Hepatic stellate cell (primary cell): ENCODE measurements at places on chromosomes 4 and X.

- DNase-seq = no peak
Observed at GRCh38 chrX:40073439-40074054, 24.2 kb downstream of the BCOR start.

DNA sequence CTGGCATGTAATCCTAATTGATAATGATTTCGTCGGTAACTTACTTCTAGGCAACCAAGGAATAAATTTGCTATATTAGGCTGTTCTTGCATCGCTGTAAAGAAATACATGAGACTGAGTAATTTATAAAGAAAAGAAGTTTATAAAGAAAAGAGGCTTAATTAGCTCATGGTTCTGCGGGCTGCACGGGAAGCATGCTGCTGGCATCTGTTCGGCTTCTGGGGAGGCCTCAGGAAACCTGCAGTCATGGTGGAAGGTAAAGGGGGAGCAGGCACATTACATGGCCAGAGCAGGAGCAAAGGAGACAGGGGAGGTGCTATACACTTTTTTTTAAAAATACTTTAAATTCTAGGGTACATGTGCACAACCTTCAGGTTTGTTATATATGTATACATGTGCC is 290.2 kb downstream of the STK32B start:
- DNase-seq = no peak

DNA sequence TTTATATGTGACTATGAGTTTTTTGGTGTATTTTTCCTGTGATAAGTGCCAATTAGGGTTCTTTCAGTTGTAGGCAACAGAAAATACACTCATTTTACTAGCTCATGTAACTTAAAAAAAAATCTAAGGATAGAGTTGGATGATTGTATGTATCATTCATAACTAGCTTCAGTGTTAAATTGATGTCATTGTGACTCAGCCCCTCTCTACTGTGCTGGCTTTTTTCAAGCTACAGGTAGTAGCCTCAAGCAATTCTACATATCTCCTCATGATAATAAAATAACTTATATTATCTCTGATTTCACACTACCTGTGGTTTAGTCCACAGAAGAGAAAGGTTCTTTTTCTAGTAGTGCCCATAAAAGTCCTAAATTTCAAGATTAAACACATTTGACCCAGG is 11.9 kb downstream of the WDR17 start:
- no peak for DNase-seq

DNA sequence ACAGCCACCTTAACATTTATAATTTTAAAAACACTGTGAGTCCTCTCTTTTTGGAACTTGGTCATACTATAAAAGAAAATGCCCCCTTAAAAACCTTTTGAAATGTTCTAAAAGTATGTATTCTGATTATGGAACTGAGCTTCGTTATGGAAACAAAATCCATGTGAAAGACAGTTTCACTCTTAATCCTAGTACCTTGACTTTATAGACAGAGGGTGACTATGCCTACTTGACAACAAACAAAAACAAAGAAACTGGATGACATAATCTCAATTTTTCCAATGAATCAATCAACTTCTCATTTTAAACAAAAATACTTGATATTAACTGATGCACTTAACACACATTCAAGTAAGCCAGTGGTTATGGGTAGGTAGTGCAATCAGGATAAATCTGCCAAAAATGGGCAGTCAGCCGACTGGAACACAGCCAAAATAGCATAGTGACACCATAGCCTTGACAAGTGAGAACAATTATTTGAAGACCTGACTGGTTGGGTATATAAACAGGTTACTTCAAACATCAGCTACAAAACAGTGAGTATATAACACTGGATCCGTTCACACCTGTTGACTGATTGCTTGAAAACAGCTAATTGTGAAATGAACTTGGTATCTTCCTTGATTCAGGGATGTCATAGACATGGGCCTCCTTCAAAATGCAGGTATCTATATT is 265.5 kb downstream of the PPP3CA start:
- no peak for DNase-seq

GRCh38 chrX:69501429-69501828 is 2.7 kb upstream of the NALF2 start:
- DNase-seq = no peak

- no peak for DNase-seq
Observed at GRCh38 chrX:115029869-115030570, 12.6 kb upstream of the IL13RA2 start.

GRCh38 chr4:53043055-53043454 is 180.9 kb downstream of the RASL11B start:
- DNase-seq = no peak

- no peak for DNase-seq
Observed at GRCh38 chrX:96861661-96862060, 22.0 kb upstream of the RPA4 start.

DNA sequence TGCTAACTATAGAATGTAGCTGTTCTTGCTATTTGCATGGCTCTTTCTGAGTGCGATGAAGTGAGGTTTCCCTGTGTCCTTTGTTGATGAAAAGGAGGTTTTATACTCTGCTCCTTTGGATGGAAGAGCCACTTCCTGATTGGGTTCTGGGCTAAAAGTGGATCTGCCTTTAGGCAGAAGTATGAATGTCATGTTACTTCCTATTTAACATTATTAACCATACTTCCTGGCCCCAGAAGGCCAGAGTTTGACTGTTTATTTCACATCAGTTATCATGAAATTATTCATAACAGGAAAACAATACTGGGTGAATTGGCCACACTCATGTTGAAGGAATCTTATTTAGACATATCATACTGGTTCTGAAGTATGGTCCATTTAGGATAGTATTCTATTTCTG is 386.2 kb downstream of the PCDH7 start:
- DNase-seq = no peak

DNA sequence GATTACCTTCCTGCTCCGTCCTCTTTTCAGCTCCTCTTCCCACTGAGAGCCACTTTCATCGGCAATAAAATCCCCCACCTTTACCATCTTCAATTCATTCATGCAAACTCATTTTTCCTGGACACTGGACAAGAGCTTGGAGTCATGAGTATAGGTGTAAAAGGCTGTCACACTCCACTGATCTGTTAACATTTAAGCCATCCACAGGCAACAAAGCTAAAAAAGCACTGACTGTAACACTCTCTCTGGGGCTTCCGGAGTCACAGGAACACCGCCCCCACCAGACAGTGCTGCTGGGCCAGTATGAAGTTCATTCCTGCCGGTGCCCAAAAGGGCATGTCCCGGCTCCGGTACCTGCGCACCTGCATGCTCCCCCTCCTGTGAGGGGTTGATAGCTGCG is 38.5 kb downstream of the MAGEB5 start:
- DNase-seq = no peak

- DNase-seq = no peak
Observed at GRCh38 chr4:7826176-7826908, 113.3 kb downstream of the AFAP1 start.

DNA sequence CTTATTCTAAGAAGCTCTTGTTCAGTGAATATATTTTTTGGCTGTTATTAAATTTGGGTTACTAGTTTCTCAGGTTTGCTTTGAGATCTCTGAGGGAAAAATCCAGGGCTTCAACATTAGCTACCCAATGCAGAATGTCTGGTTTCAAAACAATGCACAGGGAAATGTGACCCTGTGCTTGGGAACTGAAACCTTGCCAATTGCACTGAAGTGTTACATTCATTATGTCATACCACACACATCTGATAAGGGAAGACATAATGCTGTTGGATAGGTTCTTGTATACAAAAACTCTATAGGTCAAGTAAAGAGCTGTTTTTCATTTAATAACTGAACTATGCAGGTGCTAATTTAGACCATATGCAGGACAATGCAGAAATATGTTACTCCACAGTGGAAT is 345.3 kb upstream of the BMP3 start:
- no peak for DNase-seq

GRCh38 chr4:29047341-29048041 is 1672.7 kb upstream of the PCDH7 start:
- DNase-seq = no peak

DNA sequence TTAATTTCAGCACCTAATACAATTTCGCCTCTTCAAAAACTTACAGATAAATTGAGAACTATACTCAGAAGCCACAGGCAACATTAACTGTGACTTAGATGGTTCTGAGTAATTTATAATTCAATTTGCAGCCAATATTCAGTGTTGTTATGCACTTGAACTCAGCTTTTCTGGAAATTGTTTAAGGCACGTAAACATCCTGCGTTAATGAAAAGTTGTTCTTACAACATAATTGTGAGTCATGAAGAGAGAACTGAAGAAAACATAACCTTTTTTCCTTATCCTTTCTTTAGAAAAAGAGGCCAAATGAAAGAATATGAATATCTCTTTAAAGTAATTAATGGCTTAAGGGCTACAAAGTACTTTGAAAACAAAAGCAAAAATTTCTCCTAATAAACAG is 16.6 kb upstream of the H2AZ1 start:
- DNase-seq = no peak

GRCh38 chrX:133983256-133983973 is 2.0 kb downstream of the GPC3 start:
- DNase-seq = no peak

DNA sequence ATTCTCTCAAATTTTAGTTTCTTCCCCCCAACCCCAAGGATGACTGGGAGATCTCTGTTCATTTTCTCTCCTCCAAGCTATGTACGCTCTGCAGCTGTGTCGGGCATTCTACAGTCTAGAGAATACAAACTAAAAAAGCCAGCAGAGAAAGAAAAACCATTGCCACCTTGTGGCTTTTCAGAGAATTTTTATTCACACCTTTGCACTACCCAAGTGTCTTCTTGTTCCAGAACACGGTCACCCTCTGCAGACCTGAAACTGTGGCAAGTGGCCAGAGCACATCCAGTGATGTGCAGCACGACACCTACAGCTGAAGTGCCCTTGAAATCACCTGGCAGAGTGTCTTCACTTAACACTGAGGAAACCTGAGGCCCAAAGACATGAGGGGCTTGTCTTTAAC is 68.6 kb downstream of the CHST7 start:
- no peak for DNase-seq

DNA sequence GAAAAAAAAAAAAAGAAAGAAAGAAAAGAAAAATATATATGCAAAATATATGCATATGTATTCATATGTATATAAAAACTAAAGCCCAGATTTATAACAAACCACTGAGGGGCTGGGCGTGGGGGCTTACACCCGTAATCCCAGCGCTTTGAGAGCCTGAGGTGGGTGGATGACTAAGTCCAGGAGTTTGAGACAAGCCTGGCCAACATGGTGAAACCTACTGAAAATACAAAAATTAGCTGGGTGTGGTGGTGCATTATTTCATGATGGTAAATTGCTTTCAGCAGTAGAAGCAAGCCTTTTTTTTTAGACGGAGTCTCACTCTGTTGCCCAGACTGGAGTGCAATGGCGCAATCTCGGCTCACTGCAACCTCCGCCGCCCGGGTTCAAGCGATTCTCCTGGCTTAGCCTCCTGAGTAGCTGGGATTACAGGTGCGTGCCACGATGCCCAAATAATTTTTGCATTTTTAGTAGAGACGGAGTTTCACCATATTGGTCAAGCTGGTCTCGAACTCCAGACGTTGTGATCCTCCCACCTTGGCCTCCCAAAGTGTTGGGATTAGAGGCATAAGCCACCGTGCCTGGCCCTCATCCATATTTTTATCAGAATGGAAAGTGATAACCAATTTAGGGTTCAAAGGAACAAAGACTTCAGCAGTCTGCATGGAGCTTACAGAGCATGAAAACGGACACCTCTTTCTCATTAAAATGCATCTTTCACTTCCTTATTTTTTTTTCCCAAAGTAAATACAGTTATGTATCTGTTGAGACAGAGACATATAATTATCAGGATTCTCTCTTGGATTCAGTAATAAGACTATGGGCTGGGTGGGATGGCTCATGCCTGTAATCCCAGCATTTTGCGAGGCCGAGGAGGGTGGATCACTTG is 27.7 kb upstream of the MOB1B start:
- DNase-seq = no peak

GRCh38 chr4:38703635-38704034 is 39.6 kb downstream of the KLF3 start:
- DNase-seq = no peak

DNA sequence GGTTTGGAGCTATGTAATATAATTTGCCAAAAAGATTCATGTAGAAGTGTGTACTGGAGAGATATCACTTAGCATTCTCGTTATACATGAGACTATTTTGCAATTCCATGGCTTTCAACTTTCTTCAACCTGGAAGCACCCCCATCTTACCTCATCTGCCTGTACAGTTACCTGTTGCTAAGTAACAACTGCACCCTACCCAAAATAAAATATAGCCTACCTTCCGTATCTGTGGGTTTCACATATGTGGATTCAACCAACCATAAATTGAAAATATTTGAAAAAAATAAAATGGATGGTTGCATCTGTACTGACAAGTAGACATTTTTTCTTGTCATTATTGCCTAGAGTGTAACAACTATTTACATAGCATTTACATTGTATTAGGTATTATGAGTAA is 278.3 kb downstream of the PPP1R2C start:
- no peak for DNase-seq

- DNase-seq = no peak
Observed at GRCh38 chrX:54157561-54157960, 25.5 kb downstream of the FAM120C start.

GRCh38 chr4:3254302-3255131 is 5.6 kb downstream of the MSANTD1 start:
- no peak for DNase-seq

DNA sequence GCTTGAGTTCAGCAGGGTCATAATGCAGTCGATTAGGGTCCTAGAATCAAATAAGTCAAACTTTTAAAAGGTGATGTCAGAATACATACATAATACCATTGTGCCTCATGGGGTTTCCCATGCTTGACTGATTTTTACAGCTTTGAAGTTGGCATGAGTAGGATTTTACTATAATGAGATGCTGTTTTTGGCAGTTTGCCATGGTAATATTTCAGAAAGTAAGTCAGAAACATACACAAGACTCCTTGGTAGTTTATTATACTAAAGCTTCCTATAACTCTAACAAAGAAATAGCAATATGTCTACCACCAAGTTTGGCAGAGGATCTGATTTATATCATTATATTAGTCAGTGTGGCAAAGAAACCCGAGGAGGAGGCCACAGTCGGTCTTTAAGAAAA is 45.2 kb downstream of the PHKA2 start:
- DNase-seq = no peak

- peak; percentile 72 for DNase-seq
Observed at GRCh38 chr4:15149839-15150592, 147.7 kb downstream of the CPEB2 start.

DNA sequence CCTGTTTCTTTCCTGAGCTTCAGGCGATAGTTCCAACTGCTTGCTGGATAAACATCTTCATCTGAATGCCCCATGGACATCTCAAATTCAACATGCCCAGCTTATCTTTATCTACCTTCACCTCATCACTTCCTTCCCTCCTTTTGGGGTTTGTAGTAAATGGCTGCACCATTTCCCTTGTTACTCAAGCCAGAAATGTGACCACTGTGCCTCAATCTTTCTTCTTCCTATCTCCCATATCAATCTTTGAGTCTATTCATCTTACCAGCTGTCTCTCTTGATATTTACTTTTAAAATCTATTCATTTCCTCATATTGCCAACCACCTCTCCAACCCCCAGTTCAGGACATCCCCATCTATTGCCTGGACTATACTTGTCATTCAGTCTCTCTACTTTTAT is 155.4 kb downstream of the PPA2 start:
- DNase-seq = no peak

GRCh38 chrX:68584221-68584620 is 63.2 kb upstream of the STARD8 start:
- no peak for DNase-seq

GRCh38 chrX:85004255-85004654 is 578 bp downstream of the APOOL start:
- DNase-seq = no peak

- DNase-seq = no peak
Observed at GRCh38 chr4:169222761-169223160, 48.0 kb downstream of the SH3RF1 start.

- DNase-seq = no peak
Observed at GRCh38 chr4:147826288-147826646, 94.4 kb downstream of the ARHGAP10 start.
